Stomach (tissue), 19 donors: ENCODE measurements at places on chromosomes 6 and 20. TPM values are rescaled to one million over a fixed set of nuclear protein-coding genes. Genes with fewer than 3 reads are reported as not detected.

The DTNBP1 gene
- 4.1 TPM for total RNA-seq

The ADAM33 gene
- total RNA-seq, result 20.6 TPM

- no peak for DNase-seq
Observed at GRCh38 chr6:6700407-6701270, 112.1 kb downstream of the LY86 start.

GRCh38 chr20:10658876-10659632, 14.7 kb downstream of the JAG1 start:
- no peak for DNase-seq

GRCh38 chr20:62159839-62160238, 16.3 kb downstream of the SS18L1 start:
- DNase-seq, result no peak

The CRIP3 gene
- total RNA-seq, result not detected

- no peak for DNase-seq
Observed at GRCh38 chr20:50323209-50323608, 132.6 kb downstream of the CEBPB start.

DNA sequence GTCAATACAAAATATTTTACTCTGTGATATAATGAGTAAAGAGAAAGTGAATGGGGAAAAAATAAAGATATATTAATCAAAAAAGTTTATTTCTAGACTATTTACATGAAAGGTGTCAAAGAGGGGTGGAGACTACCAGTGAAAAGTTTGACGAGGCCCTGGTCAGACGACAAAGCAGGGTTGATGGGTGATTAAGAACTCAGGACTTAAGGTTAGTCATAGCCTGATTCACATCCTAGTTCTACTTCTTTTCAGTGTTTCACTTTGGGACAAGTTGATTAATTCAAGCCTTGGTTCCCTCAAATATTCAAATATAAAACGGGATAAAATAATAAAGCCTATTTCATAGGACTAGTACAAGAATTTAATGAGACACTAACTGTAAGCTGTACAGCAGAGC, 178.2 kb upstream of the HS3ST5 start:
- no peak for DNase-seq

DNA sequence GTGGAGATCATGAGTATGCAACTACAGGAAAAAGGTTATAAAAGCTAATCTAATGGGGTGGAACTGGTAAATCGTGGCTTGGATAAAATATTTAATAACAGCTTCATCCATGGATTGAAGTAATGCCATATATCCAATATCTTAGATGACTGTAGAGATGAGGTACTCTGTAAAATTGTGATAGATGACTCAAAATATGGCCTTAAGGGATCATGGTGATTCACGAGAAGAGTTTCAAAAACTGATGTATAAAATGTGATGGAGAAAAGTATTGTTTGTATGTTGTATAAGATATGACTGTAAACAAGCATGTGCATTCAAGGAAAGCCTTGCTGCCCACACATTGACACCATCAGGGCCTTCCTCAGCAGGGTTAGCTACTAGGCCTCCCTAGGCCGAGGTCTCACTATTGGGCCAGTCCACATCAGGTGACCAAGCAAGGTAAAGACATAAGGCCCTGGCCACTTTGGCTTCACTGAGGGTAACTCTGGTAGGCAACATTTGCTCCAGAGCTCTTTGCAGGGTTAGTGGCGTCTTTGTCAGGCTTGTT, 17.7 kb upstream of the CCN6 start:
- DNase-seq, result no peak

DNA sequence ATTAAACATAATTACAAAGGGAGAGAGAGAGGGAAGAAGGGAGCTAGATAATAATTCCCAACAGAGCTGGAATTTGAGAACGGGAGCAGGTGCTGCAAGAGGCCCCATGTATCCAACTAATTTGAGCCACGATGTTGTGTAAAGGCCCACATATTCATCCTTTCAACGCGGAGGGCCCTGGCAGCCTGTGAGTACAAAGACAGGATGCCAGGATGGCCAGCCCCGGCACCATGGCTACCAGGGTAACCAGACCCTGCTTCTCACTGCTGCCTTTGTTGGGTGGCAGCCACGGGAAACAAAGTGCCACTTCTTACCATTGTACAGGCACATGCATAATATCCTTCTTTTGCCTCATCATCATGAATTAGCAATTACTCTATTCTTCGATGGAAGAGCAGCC, 492.0 kb upstream of the NRSN1 start:
- no peak for DNase-seq

- DNase-seq, result no peak
Observed at GRCh38 chr6:122619309-122619708, 9.1 kb downstream of the PKIB start.

The FHL5 gene
- total RNA-seq, result not detected

- no peak for DNase-seq
Observed at GRCh38 chr6:13767121-13767808, 47.1 kb downstream of the MCUR1 start.

The RHAG gene
- not detected for total RNA-seq

DNA sequence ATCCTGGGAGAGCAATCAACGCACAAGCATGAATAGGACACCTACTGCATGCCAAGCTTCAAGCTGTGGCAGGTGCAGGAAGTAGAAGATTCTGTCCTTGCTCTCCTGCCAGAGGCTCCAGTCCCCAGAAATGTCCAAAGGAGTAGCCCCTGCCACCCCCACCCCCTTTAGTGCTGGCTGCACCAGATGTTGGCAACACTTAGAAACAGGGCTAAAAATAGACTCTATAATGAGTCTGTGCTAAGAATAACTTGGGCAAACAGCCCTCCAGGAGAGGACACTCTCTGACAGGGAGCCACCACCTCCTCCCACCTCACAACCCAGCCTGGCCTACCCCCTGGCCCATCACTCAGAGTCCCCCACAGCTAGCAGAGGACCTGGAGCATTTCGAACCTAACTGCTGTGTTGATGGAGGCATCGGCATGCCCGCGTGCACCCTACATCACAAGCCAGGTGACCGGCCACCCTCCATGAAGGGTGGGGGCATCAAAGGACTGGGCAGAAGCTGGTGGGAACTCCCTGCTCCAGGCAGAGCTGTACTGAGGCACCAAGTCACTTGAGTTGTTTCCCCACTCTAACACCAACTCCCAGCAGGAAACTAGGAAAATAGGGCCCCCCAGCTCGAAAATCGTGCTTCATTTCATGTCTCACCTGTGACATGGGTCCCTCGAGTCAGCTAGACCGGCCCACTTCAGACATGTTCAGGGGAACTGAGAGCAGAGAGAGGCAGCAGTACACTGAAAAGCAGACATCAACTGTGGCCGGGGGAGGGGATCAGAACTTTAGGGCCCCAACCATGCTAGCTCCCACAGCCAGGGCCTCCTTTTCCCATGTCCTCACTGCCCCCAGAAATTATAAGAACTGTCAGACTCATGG, 18.7 kb downstream of the TFEB start:
- DNase-seq, result no peak

The CLPSL2 gene
- total RNA-seq, result not detected

DNA sequence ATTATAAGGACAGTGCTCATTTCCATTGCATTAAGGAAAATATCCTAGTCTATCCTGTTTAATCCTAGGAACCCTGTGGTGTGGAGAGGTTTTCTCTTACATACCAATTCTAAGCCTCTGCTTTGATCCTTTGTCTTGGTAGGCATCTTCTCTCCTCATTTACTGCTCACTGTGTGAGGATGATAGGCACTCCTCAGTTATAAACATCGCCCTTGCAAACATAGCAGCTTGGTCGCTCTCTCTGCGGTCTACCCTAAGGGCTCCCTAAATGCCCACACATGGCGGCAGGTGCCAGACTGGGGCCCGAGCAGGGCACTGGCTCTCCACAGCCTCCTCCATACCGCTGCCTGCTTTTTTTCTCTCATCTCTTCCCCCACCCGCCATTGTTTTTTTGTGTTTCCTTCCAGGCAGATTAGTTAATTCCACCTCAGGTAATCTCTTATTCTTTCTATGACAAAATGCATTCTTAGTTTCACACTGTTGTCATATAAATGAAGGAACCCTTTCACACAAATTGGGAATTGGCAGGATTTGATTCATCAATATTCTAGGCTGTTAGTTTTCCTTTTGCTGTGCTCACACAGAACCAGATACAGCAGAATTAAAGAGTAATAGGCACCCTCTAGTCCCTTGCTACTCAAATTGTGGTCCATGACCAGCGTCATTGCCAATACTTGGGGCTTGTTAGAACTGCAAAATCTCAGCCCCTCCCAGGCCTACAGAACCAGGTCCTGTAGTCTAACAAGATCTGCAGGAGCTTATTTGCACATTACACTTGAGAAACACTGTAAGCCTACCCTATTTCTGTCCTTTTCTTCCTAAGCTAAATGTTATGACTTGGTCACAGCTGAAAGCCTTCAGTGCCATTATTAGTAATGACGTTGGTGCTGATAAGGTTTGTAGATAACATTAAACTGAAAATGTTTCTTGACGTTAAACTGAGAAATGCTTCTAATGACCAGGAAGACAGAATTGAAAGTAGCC, 36.3 kb downstream of the CARMIL1 start:
- peak; percentile 57 for DNase-seq

The TBXT gene
- total RNA-seq, result not detected

DNA sequence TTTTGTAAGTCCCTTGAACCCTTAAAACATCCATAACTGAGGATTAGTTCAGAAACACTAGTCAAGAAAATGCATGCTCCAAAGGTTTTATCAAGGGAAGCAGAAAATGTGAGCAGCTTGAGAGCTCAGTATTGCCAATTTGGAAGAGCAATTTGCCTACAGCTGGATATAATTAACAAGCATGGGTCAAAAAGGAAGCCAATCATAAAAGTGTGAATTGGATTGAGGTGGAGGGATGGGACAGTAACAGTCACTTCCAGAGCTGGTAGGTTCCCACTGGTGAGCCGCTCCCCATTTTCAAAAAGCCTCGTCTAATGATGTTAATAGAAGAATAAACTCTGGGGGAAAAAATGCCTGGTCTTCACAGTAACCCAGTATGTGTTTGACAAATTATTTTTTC, 5.0 kb upstream of the PTPRK start:
- no peak for DNase-seq

- DNase-seq, result peak; percentile 84
Observed at GRCh38 chr6:119110601-119111548, 32.4 kb upstream of the FAM184A start.

GRCh38 chr6:143656026-143656425, 21.7 kb upstream of the PHACTR2 start:
- no peak for DNase-seq
